ENCODE measurements at places on chromosomes 12 and 14.

DNA sequence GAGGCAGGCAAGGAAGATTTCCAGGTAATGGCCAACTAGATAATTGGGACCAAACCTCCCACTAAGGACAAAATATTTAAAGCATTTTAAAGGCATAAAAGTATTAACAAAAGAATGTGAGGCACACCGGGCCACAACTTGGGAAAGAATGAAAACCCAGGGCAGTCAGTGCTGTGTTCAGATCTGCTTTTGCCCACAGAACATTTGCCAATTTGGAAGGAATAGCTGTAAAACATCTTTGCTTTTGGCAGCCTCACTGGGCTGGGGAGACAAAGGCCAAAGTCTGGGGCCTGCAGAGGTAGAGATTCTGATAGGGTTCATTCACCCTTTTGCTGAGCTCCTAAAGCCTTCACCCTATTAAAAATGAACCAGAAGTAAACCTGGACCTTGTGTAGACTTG, 82.3 kb downstream of the SYNE3 start:
- no peak for DNase-seq

- DNase-seq = no peak
Observed at GRCh38 chr14:93239869-93240677, 33.0 kb downstream of the UBR7 start.

DNA sequence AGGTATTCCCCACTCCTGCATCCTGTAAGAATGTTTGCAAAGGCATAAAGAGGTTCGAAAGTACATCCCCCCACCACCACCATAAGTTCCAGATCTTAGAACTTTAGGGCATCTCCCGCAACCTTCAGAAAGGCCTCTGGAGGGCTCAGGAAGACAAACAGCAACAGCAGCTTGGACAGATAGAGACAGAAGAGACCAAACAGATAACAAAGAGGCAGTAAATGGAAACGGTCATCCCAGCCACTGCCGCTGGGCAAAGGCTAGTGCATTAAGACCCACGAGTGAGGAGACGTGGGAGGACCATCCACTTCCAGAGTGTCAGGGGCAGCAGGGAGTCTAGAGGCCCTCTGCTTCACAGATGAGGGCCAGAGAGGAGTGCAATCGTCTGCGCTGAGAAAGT, 124.3 kb downstream of the CRACR2A start:
- no peak for DNase-seq

DNA sequence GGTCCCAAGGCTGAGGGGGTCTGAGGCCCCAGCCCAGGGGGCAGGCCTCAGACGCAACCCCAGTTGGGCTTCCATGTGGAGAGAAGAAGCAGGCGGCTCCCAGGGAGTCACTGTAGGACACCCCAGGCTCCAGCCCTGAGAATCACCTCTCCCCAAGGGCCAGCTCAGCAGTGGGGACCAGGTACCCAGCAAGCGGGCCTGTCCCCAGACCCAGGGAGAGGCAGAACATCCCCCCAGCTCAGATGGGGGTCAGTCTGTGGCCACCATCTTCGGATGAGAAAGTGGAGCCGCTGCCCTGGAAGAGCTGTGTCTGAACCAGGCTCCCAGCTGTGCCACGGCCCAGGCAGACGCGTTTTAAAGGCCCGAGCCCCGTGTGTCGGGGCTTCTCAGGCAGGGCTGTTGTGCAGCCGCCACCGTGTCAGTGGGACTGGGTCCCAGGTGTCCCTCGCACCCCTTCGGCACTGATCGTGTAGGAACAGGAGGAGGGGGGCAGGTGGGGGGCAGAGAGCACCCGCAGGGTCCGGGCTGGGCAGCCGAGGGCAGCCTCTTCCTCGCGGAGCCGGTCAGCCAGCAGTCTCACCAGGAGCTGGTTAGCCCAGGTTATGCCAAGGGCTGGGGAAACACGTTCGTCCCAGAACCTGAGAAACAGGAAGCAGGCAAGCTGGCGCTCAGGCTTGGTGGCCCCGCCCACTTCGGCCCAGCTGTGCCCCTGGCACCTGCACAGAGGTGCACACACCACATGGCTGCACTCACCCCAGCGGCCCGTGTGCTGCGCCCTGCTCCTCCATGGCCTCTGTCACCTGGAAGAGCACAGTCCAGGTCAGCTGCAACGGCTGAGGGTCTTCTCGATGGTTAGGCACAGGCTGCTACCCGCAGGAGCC, 16.6 kb downstream of the XRCC3 start:
- no peak for DNase-seq

GRCh38 chr12:68912916-68913315, 20.1 kb downstream of the CPM start:
- DNase-seq = no peak

- DNase-seq = no peak
Observed at GRCh38 chr14:103451401-103451800, 66.2 kb downstream of the MARK3 start.

- no peak for DNase-seq
Observed at GRCh38 chr12:119744900-119745606, 77.1 kb downstream of the PRKAB1 start.

GRCh38 chr12:905261-906031, 44.0 kb downstream of the RAD52 start:
- DNase-seq = no peak

GRCh38 chr12:117226505-117226904, 36.2 kb upstream of the FBXO21 start:
- no peak for DNase-seq

- DNase-seq = no peak
Observed at GRCh38 chr14:38837343-38838048, 265.5 kb downstream of the SEC23A start.

GRCh38 chr12:123151457-123152454, 866 bp upstream of the PITPNM2 start:
- no peak for DNase-seq

DNA sequence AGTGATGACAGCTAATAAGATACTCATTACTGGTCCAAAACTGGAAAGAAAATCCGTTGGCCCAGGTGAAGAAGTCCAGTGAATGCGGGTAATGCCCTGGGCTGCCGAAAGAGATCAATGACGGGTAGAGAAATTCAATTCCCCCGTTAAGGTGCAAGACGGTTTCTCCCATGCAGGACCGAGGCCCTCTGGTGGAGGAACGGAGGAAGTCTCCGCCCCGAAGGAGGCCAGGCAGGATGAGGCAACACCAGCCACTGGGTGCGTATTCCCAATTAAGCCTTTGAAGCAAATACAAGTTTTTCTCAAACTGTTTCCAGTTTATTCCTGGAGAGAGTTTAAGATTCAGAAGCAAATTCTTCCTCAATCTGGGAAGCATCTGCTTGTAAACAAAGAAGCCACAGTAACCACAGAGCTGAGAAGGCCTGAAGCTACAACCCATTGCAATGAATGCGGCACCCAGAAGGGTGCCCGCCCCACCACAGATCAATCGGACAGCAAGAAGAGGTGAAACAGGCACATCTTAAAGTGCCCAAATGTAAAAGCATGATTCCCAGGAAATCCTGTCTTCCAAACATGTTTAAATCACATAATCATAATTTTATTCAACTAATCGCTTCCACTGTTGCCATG, 118.5 kb downstream of the TTC7B start:
- DNase-seq = peak; percentile 71

GRCh38 chr12:56695327-56696101, 7.4 kb upstream of the PTGES3 start:
- no peak for DNase-seq

All from stimulated activated CD4-positive, alpha-beta T cell treated with anti-CD3 and anti-CD28 coated beads, Interleukin-2, amount 100 ng/mL, for 4 hours (primary cell).